ENCODE measurements at places on chromosomes 13 and 19. TPM values are rescaled to one million over a fixed set of nuclear protein-coding genes. Genes with fewer than 3 reads are reported as not detected.

DNA sequence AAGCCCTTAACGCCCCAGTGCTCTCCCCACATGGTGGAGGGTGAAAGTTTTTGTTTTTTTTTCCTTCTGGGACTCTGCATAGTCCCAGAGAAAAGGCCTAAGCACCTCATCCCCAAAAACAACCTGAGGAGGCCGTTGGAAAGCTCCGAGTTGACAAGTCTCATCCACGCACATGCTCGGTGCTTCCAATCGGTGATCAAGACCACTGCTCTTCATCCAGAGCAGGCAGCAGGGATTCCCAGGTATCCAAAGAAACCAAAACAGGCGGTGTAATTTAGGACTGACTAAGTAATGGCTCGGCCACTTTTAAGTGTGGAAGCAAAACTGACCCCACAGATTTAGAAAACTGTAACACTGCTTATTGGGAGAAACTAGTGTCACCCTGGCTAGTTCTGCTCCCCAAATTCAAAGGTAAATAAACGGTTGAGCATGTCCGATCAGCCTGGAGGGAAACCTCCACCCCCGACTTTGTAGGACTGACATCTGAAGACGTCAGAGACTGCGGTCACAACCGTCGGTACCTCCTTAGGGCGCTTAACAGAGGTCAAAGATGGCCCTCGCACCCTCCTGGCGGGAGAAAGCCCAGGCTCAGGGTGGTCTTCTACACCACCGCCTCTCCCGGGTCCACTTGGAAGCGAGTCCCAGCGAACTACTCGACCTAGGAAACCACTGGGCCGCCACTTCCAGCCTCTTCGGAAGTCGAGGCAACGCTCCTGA, 997 bp upstream of the ZNF446 start:
- no peaks in the 10 kb centered on the region for H3K27me3 ChIP-seq
- peaks cover 15% of the 10 kb centered on the region for H3K4me1 ChIP-seq
- DNase-seq, result no peak

DNA sequence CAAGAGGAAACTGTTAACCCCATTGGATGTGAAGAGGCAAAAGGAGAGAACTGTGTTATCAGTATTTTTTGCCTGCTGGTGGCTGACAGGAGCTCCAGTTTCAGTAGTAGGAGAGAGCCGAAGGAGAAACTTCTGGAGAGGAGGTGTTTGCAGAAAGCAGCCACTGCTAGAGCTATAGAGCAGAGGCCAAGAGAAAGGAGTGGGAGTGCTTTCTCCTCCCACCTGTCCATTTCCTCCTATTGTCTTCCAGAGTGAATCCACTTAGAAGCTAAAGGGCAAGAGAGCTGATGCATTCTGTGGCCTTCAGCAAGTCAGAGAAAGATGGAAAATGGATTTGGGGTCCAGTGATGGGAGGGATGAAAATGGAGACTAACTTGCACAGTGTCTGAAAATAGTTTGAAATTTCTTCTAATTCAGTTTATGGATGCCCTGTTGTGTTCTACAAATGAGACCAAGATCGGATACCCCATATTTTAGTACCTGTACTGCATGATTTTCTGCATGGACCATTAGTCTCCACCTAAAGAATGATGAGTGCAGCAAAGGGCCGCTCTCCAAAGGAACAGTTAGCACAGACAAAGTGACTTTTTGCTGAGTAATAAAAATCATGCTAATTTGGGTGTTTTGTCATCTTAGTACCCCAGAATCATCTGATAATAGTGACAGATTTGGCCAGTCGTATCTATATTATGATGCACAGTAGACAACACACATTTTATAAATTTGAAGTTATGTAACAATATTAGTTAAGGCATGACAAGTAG, 10.7 kb downstream of the HS6ST3 start:
- peaks cover 6% of the 10 kb centered on the region for H3K27me3 ChIP-seq
- no peak overlapping the region for H3K4me3 ChIP-seq
- H3K36me3 ChIP-seq, result no peaks in the 10 kb centered on the region
- no peak for DNase-seq
- no peak overlapping the region for H3K27ac ChIP-seq

- peak; percentile 53 for DNase-seq
- no peaks in the 10 kb centered on the region for H3K27me3 ChIP-seq
- H3K4me3 ChIP-seq, result no peak overlapping the region
- H3K4me1 ChIP-seq, result no peaks in the 10 kb centered on the region
Observed at GRCh38 chr19:58084596-58085347, 13.3 kb downstream of the ZSCAN18 start.

- no peak overlapping the region for H3K27ac ChIP-seq
- H3K4me3 ChIP-seq, result no peak overlapping the region
- H3K4me1 ChIP-seq, result no peaks in the 10 kb centered on the region
- no peaks in the 10 kb centered on the region for H3K27me3 ChIP-seq
- H3K36me3 ChIP-seq, result no peaks in the 10 kb centered on the region
Observed at GRCh38 chr19:31057476-31057875, 291.8 kb downstream of the TSHZ3 start.

The ZNF136 gene
- total RNA-seq, result 14.4 TPM
